ENCODE measurements at places on chromosomes 6 and 20.

- DNase-seq = no peak
Observed at GRCh38 chr20:17438436-17439039, 92.6 kb downstream of the BFSP1 start.

DNA sequence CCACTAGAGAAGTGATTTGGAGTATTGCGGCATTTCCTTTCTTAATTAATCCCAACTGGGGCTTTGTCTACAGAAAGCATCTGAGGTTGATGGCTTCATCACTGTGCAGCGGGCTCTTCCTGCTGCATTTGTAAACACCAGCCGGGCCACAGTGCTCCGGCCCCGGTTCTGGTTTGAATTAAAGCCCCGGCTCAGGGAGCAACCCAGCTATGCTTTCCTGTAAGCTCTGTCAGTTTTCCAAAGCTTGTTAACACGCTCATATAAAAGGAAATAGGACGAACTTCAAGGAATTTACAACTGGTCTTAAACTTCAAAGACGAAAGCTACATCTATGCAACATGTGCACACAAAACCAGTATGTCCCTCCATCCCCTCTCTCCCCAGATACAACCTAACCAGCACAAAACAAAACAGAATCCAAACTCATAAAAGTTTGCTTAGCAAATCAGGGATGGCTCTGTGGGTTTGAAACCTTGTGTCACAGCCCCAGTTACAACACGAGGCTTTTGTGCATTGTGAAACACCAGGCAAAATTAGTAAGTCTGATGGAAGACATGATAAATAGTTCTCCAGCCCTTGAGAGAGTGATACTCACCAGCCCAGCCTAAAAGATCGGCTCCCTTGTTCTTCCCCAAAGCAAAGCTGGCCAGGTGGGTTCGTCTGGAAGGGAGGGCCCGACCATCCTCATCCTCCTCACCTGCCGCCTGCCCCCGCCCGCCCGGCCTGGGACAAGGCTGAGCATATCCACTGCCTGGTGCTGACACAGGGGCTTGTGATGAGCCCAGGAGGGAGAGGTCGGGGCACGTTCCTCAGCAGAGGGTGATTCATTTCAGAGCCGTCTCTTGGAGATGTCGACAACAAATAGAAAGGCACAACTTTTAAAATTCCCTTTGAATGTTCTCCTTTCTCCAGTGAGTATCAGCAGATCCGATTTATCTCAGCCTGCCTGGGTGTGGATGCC lies 197.9 kb downstream of the TFAP2C start:
- DNase-seq = no peak

GRCh38 chr20:61494763-61495575 lies 242.9 kb downstream of the CDH4 start:
- no peak for DNase-seq

GRCh38 chr6:50654155-50654554 lies 59.2 kb upstream of the TFAP2D start:
- DNase-seq = no peak

DNA sequence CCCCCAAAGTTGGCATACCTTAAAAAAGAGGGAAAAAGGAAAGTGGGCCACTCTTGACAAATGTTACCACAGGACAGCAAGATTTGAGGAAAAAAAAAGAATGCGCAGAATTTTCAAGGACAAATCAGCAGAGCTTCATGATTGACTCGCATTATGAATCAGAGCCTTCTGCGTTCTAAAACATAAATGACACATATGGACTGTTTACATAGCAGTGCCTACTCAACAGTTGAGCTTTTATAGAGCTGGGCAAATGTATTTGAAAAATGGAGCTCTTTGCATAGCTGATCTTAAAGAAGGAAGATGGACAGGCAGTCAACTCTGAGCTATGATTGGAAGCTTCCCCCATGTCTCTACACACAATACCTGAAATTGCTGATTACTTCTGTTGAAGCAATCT lies 213.2 kb upstream of the NT5E start:
- DNase-seq = no peak

GRCh38 chr6:11586117-11586516 lies 48.6 kb downstream of the TMEM170B start:
- no peak for DNase-seq

- no peak for DNase-seq
Observed at GRCh38 chr6:132136981-132137380, 185.8 kb upstream of the CCN2 start.

- no peak for DNase-seq
Observed at GRCh38 chr20:4183361-4183760, 168.0 kb upstream of the RNF24 start.

- DNase-seq = no peak
Observed at GRCh38 chr6:3490625-3490980, 33.8 kb upstream of the SLC22A23 start.

DNA sequence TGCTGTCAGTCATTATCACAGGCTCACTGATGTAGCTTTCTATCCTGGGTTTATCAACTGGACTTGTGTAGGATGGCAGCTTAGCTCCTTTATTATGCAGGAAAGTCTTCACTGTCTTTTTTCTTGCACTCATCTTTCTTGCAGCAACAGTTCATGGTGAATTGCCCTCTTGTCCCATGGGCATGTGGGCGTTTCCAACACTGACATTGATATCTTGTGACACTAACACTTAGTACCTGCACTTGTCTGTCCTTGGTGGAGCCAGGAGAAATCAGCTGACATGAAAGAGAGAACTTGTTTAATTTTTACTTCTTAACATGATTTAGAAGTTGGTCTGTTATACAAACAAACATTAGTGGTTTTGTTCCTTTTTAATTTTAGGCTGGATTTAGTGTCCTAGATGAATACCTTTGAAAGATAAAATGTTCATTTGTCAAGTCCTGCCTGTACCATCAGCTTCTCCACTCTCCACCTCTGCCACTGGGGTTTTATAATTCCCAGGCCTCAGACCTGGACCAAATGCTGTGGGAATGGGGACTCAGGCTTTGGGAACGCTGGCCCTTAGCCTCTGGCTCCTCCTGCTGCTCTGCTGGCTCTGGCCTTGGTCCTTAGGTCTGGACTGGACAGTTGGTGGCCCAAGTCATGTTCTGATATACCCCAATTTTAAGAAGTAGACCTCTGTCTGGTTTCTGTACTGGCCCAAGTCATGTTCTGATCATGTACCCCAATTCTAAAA lies 161.0 kb upstream of the LAMP5 start:
- no peak for DNase-seq

- no peak for DNase-seq
Observed at GRCh38 chr20:61888101-61888865, 177.4 kb downstream of the TAF4 start.

DNA sequence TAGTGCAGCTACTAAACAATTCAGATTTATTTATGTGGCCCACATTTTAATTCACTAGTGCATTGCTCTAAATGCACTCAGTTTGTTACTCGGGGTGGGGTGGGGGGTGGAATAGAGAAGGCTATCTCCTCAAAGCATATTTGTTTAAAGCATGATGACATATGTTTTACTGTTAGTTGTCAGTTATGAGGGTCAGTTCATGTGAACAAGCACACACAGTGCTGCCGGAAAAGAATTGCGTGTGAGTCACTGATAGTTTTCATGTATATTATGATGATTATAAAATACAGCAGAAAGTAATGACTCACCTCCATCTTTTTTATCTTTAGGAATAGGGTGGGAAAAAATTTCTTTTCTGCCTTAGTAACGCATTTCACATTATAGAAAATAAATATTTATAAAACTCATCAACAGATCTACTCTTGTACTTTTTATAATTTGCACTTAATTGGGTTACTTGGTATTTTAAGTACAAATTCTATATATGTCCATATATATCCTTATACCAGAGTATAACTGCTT lies 42.2 kb upstream of the STXBP5 start:
- no peak for DNase-seq

- no peak for DNase-seq
Observed at GRCh38 chr6:1494671-1495070, 105.3 kb downstream of the FOXF2 start.

- no peak for DNase-seq
Observed at GRCh38 chr6:146856296-146856695, 257.5 kb downstream of the ADGB start.

GRCh38 chr6:57432157-57432556 lies 114.7 kb downstream of the PRIM2 start:
- no peak for DNase-seq

- DNase-seq = peak; percentile 55
Observed at GRCh38 chr6:52503851-52504781, 72.7 kb downstream of the TRAM2 start.

DNA sequence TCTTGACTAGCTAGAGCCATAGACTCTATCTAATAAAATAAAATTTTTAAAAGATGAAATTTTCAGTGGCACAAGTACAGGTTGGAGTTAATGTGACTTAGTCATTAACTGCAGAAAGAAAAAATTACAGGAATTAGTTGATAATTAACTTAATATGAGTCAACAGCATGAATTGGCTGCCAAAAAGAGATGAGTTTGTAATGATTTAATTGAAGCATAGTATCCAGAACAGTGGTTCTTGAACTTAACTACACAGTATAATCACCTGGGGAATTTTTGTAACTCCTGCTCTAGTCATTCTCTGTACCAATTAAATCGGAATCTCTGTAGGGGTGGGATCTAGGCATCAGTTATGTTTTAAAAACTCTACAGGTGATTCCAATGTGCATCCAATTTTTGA lies 46.3 kb upstream of the HMGN3 start:
- DNase-seq = no peak

DNA sequence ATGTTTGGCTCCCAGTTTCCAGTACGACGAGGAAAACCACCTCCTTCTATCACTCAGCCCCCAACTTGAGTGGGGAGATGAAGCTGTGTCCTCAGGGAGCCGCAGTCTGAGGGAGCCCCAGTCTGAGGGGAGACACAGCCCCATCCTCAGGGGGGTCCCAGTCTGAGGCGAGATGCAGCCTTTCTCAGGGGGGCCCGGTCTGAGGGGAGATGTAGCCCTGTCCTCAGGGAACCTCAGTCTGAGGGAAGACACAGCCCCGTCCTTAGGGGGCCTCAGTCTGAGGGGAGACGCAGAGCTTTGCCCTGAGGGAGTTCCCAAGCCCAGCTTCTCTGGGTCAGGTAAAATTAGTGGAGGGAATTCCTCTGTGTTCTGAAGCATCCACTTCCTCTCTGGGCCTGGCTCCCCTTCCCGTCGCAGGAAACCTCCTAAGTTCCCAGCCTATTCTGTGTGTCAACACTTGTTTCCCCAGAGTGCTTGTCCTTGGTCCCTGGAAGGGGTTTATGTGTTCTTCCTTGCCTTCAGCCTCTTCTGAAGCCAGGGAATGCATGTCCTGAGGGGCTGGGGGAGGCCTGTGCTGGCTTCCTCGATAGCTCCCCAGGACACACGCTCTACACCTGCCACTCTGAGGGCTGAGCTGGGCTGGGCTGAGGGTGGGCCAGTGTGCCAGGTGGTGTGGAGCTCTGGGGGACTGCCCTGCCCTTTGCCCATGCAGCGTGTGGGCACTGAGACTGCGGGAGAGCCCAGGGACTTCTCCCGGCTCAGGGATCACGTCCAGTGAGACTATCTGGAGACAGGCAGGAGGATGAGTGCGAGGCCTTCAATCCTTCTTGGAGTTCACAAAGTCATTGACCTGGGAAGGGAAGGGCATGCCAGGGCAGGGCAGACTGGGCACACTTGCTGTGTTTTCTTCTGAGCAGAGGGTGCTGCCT lies 55.4 kb downstream of the VEGFA start:
- DNase-seq = no peak

DNA sequence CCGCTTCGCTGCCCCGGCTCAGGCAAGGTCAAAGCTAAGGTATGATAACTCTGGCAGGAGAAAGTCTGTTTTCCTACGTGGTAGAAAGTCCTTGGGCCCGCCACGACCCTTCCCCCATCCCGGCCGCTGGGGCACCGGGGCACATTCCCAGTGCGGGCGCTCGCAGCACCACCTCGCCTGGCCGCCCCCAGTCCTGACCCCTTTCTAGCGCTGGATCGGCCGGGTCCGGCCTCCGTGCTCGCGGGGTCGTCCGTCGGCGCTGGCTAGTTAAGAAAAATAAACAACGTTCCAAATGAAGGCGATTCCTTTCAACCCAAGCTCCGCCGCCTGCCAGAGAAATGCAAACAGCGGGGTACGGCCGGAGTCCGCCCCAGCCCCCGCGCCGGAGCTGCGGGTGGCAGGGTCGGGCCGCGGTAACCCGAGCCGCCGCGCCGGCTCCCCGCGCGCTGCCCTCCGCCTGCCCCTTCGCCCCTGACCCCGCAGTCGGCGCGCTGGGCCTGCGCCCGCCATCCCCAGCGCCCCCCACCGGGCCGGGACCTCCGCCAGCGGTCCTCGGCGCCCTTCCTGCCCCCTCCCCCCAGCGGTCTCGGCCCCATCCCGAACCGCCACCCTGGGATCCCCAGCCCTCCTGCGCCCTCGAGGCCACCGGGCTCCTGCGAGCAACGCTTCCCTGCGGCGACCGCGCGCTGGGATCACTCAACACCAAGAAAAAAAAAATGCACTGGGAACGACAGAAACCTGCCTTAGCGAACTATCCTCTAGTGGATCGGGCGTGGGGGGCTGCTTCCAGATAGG lies 37.6 kb downstream of the NCR2 start:
- DNase-seq = no peak

- no peak for DNase-seq
Observed at GRCh38 chr6:31430449-31430848, 27.1 kb downstream of the MICA start.

- no peak for DNase-seq
Observed at GRCh38 chr20:36455972-36456625, 85.2 kb upstream of the MYL9 start.

DNA sequence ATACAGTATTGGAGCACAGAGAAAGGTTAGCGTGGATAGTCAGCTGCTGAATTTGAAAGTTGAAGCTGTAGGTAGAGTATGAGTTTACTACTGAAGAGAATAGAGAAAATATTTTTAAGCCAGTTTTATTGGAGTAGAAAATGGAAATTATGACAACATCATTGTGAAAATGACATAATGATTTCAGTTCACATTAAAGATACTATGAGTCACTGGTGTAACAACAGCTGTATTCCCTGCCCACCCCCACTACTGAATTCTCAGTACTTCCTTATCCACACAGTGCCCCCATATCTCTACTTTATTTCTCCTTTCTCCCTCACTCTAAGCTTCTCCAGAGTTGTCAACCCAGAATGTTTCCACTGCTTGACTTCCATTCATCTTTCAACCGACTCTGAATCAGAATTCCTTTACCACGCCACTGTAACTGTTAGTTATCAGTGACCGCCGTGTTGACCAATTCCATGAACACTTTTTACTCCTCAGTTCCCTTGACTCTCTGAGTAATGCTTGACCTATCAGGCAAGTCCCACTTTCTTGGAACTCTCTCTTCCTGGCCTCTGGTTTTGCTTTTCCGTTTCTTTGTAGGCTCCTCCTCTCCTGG lies 139.6 kb downstream of the AIG1 start:
- no peak for DNase-seq
